Thoracic aorta (tissue), 2 donors: ENCODE measurements at places on chromosomes 4 and X. TPM values are rescaled to one million over a fixed set of nuclear protein-coding genes. Genes with fewer than 3 reads are reported as not detected.

Gene XAGE1B
- total RNA-seq: not detected

GRCh38 chr4:18390655-18391353, 369.2 kb upstream of the LCORL start:
- DNase-seq: no peak

GRCh38 chr4:37139987-37140386, 104.6 kb upstream of the NWD2 start:
- no peak for DNase-seq

DNA sequence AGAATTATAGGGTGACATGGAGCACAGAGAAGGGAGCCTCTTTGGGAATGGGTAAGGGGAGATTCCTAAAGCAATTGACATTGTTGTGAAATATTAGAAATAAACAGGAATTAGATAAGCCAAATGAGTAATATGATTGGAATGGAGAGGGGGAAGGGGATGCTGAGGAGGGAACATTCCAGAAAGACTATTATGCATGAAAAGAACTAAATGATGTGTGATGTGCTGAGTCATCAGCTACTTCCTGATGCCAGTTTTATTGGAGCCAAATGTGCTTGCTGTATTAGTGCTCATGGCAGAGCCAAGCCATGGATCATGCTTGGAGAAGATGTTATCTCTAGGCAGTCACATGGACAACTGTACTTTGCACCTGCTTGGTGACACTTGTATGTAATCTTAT, 189.0 kb upstream of the HCCS start:
- DNase-seq: no peak

DNA sequence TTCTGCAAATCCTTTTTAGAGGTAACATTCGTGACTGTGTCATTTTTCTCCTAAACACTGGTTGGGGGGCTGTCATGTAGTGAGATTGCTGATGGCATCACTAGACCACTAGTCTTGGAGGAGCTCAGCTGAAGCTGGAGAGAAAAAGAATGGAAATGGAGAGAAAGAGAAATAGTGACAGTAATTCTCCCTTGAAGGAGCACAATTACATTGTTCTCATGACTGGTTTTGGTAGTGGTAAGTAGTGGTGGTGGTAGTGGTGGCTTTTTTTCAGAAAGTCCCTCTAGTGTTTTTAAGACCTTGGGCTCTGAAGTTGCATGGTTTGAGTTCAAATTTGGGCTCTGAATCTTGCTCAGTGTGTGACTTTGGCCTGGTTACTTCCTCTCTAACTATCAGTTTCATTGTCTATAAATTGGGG, 99.8 kb downstream of the LARP7 start:
- no peak for DNase-seq

GRCh38 chr4:184216515-184216914, 1.2 kb downstream of the ENPP6 start:
- DNase-seq: no peak
